ENCODE measurements at places on chromosomes 5 and 9. TPM values are rescaled to one million over a fixed set of nuclear protein-coding genes. Genes with fewer than 3 reads are reported as not detected.

- no peak overlapping the region for H3K4me3 ChIP-seq
- no peak overlapping the region for H3K27ac ChIP-seq
- no peaks in the 10 kb centered on the region for H3K4me1 ChIP-seq
Observed at GRCh38 chr5:83745816-83746215, 25.2 kb upstream of the HAPLN1 start.

GRCh38 chr9:129640086-129640870 lies 1.7 kb downstream of the ASB6 start:
- H3K27ac ChIP-seq: no peak overlapping the region
- no peaks in the 10 kb centered on the region for H3K27me3 ChIP-seq
- peaks cover 13% of the 10 kb centered on the region for H3K4me1 ChIP-seq
- H3K36me3 ChIP-seq: peaks cover 45% of the 10 kb centered on the region
- no peak for DNase-seq

DNA sequence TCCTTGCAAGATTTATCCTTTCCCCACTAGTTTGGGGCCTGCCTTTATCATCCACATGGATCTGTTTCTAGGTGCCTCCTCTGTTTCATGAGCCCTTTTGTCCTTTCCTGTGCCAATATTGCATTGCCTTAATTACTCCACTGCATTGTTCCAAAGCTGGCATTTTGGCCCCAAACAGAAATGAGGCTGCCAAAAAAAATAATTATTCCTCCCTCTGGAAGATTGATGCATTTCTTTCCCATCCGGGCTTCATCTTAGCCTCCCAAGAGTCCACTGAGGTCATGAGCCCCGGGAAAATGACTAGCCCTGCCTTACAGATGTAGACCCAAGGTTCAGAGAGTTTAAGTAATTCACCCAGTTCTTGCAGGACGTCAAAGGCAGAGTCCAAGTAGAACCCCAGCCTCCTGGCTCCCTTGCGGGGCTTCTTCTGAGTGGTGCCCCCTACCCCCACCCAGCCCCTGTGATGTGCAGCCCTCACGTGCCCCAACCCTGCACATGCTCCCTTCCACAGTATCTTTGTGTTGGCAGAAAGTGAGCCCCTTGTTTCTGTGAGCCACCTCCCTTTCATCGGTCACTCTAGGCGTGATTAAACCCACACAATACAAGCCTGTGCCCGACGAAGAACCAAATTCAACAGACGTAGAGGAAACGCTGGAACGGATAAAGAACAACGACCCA lies 62.1 kb downstream of the TMOD1 start:
- H3K27ac ChIP-seq: no peak overlapping the region
- no peak overlapping the region for H3K4me3 ChIP-seq
- no peaks in the 10 kb centered on the region for H3K4me1 ChIP-seq
- H3K27me3 ChIP-seq: no peaks in the 10 kb centered on the region
- no peak for DNase-seq
- no peaks in the 10 kb centered on the region for H3K36me3 ChIP-seq

- no peaks in the 10 kb centered on the region for H3K4me1 ChIP-seq
- H3K27ac ChIP-seq: no peak overlapping the region
- no peaks in the 10 kb centered on the region for H3K27me3 ChIP-seq
- H3K36me3 ChIP-seq: no peaks in the 10 kb centered on the region
- H3K4me3 ChIP-seq: no peak overlapping the region
Observed at GRCh38 chr9:114487607-114488300, 17.5 kb downstream of the WHRN start.

DNA sequence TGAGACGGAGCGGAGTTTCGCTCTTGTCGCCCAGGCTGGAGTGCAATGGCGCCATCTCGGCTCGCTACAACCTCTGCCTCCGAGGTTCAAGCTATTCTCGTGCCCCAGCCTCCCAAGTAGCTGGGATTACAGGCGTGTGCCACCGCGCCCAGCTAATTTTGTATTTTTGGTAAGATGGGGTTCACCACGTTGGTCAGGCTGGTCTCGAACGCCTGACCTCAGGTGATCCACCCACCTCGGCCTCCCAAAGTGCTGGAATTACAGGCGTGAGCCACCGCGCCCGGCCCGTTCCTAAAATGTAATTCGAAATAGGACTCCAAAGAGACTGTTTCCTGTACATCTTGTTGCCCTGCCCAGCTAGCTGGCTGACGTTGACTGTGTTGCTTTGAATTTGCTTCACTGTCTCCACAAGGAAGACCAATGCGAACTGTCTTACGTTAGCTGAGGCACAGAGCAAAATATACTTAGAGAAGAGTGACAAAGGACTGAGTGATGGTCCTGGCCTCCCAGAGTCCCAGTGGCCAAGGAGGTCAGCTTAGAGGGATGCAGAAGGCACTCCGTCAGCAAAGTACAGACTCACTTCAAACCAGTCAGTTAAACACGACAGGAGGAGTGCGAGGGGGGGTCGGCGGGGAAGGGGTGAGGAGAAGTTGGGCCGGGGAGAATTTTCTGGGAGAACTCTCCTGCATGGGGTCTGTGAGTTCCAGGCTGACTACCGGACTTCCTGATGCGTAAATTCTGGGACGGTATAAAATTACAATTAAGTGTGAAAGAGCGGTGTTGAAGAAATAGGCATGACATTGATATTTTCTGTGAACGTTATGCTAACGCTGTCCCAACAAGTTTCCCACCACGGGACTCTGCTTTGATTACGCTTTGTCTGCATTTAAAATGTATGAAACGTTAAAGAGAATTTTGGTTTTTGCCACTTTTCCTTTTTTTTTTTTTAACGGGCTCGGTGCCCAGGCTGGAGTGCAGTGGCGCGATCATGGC lies 6.8 kb upstream of the TRIM41 start:
- H3K27me3 ChIP-seq: peaks cover 88% of the 10 kb centered on the region
- DNase-seq: no peak
- H3K36me3 ChIP-seq: no peaks in the 10 kb centered on the region
- peaks cover 18% of the 10 kb centered on the region for H3K4me1 ChIP-seq

DNA sequence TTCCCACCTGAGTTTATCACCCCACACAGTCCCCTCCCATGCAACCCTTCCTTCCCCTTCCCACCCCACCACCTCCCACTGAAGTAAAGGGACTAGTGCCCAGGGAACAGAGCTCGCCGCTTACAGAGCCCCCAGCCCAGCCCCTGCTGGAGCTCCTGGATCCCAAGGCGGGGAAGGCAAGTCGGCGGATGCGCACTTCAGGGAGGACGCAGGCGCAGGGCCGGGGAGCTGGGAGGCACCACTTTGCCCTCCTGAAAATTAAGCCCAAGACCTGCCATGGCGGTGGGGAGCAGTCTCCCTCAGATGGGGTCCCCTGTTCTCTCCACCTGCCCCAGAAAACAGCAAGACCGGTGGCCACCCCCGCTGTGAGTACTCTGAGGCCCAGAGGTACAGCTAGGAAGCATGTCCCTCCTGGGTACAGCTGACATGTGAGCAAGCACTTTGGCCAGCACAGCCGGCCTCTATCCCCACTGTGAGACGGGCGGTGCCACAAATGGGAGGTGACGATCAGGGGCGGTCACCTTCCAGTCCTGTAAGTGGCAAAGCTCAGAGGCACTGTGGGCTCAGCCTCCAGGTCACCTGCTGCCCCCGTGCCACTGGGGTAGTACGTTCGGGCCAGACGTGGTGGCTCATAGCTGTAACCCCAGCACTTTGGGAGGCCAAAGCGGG lies 45.9 kb downstream of the COL23A1 start:
- H3K27me3 ChIP-seq: no peaks in the 10 kb centered on the region
- H3K36me3 ChIP-seq: no peaks in the 10 kb centered on the region
- no peaks in the 10 kb centered on the region for H3K4me1 ChIP-seq
- no peak for DNase-seq

- H3K4me3 ChIP-seq: no peak overlapping the region
- DNase-seq: no peak
- H3K36me3 ChIP-seq: peaks cover 81% of the 10 kb centered on the region
- H3K4me1 ChIP-seq: no peaks in the 10 kb centered on the region
Observed at GRCh38 chr9:87684627-87685219, 41.2 kb upstream of the CTSL start.

- H3K4me3 ChIP-seq: no peak overlapping the region
- H3K27ac ChIP-seq: no peak overlapping the region
- H3K4me1 ChIP-seq: no peaks in the 10 kb centered on the region
- no peaks in the 10 kb centered on the region for H3K36me3 ChIP-seq
Observed at GRCh38 chr9:14686168-14686567, 7.1 kb downstream of the ZDHHC21 start.

- H3K4me1 ChIP-seq: peaks cover 71% of the 10 kb centered on the region
- peak overlapping the region; percentile 84 for H3K27ac ChIP-seq
- no peaks in the 10 kb centered on the region for H3K36me3 ChIP-seq
- no peak for DNase-seq
Observed at GRCh38 chr9:33161011-33161588, 6.0 kb downstream of the B4GALT1 start.

DNA sequence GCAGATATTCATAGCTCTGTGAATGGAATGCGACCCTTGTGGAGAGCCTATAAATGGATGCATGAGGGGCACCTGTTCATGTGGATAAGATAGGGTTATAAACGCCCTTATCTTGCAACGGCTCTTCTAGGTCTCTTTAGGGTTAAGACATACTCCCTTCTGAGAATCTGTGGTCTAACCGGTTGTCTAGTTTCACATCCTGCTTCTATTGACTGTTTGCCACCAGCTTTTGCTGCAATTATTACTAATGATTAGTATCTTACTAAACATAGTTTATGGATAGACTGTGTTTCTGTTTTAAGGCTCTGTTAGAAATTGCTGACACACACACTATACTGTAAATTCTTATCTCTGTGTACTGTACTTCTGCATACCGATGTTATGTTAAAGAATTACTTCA lies 198.9 kb upstream of the CYLC2 start:
- DNase-seq: no peak
- H3K4me3 ChIP-seq: no peak overlapping the region
- H3K4me1 ChIP-seq: no peaks in the 10 kb centered on the region
- H3K36me3 ChIP-seq: no peaks in the 10 kb centered on the region
- H3K27ac ChIP-seq: no peak overlapping the region

DNA sequence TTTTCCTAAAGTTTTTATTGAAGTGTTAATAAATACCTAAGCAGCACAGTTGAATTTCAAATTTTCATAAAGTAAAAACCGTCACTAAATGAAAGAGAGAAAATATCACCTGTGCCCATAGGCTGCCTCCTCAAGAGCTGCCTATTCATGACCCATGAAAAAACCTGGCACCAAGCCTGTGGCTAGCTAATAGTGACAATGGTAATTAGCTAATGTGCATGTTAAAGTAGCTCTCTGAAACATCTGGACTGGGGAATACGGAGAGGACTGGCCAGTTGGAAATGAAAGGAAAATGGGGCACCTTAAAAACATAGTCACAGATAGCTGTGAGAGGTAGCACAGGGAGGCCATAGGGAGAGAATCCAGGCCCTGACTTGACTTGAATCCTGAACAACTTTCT lies 5.4 kb upstream of the GNE start:
- H3K4me1 ChIP-seq: peaks cover 3% of the 10 kb centered on the region
- H3K36me3 ChIP-seq: no peaks in the 10 kb centered on the region
- H3K4me3 ChIP-seq: no peak overlapping the region
- no peak for DNase-seq
- H3K27ac ChIP-seq: no peak overlapping the region
- no peaks in the 10 kb centered on the region for H3K27me3 ChIP-seq

DNA sequence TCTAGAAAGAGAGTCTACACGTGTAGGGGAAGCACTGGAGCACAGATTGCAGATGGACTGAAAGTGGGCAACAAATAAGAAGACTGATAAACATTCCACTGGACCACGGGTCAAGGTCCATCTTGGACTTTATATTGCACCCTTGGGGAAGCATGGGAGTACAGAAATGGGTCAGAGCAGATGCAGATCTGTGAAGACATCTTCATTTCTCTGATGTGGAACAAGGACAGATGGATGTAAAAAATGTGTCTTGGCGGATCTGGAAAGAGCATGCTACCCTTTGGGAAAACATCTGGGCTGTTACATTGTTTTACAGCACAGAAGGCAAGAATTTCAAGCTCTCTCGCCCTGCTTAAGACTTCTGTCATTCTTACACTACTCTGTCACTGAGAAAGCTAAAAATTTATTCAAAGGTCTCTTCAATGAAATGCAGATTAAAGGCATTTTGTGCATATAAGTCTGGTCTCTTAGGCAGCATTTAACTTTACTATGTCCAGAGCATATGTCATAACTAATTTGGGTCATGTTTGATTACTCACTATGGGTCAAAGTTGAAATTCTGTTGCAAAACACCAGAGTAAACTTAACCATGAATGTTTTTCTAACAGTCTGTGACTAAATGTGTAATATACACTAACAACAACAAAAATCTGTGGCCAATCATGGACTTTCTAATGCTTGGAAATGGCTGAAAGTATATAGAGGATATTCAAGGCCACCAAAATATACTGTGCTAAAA lies 756.4 kb upstream of the DMAC1 start:
- no peaks in the 10 kb centered on the region for H3K27me3 ChIP-seq
- DNase-seq: no peak
- no peaks in the 10 kb centered on the region for H3K4me1 ChIP-seq
- H3K27ac ChIP-seq: no peak overlapping the region
- H3K4me3 ChIP-seq: no peak overlapping the region

- H3K27ac ChIP-seq: no peak overlapping the region
- no peak for DNase-seq
- H3K4me1 ChIP-seq: peaks cover 5% of the 10 kb centered on the region
- H3K27me3 ChIP-seq: no peaks in the 10 kb centered on the region
- no peak overlapping the region for H3K4me3 ChIP-seq
- H3K36me3 ChIP-seq: no peaks in the 10 kb centered on the region
Observed at GRCh38 chr9:69822116-69822750, 1.6 kb downstream of the CFAP95 start.

IL13 gene
- 0.42 TPM for total RNA-seq

OTP gene
- total RNA-seq: 0.05 TPM

PAEP gene
- 0.38 TPM for total RNA-seq

ALDH1A1 gene
- 5.6 TPM for total RNA-seq

PCDHB15 gene
- 0.33 TPM for total RNA-seq

MAMDC2 gene
- total RNA-seq: 0.47 TPM

CCNI2 gene
- total RNA-seq: 8.1 TPM

GALNT12 gene
- 6.7 TPM for total RNA-seq

TMEM215 gene
- total RNA-seq: not detected

CCL27 gene
- 4.4 TPM for total RNA-seq

SLC25A2 gene
- total RNA-seq: 0.09 TPM

GRXCR2 gene
- total RNA-seq: 0.05 TPM

C7 gene
- 17.2 TPM for total RNA-seq

ARHGEF28 gene
- total RNA-seq: 7.3 TPM

PCDHA1 gene
- not detected for total RNA-seq
